Stimulated activated CD8-positive, alpha-beta memory T cell treated with anti-CD3 and anti-CD28 coated beads, Interleukin-12 subunit alpha, Interleukin-12 subunit beta, amount 100 ng/mL, for 1 hour (primary cell): ENCODE measurements at places on chromosomes 4 and X.

DNA sequence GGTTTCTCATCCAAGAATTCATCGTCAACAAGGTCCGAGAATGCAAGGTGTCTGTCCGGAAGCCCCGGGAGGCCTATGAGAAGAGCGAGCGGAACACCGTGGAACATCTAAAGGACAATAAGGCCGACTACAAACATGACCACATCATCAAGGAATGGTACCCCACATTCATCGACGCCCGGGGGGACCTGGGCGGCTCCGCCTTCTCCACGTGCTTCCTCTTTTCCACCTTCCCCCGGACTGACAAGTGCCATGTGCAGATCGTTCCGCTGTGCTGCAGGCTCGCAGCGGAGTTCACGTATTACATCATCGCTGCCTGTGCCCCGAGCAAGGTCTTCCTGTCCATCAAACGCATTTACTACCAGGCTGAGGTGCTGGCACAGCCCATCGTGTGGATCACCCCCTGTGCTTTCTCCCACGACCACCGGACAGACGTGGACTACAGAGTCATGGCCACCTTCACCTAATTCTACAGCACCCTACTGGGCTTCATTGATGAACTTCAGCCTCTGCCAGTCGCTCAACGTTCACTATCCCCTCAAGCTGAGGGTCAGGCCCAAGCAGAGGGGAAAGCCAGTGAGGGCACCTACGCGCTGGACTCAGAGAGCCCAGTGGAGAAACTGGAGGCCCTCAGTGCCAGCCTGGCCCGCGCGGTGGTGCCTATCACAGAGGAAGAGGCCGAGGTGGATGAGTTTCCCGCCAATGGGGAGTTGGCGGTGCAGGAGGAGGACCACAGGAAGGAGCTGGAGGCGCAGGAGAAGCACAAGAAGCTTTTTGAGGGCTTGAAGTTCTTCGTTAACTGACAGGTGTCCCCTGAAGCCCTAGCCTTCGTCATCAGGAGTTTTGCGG is 125.9 kb upstream of the PABPC4L start:
- no peak for DNase-seq

DNA sequence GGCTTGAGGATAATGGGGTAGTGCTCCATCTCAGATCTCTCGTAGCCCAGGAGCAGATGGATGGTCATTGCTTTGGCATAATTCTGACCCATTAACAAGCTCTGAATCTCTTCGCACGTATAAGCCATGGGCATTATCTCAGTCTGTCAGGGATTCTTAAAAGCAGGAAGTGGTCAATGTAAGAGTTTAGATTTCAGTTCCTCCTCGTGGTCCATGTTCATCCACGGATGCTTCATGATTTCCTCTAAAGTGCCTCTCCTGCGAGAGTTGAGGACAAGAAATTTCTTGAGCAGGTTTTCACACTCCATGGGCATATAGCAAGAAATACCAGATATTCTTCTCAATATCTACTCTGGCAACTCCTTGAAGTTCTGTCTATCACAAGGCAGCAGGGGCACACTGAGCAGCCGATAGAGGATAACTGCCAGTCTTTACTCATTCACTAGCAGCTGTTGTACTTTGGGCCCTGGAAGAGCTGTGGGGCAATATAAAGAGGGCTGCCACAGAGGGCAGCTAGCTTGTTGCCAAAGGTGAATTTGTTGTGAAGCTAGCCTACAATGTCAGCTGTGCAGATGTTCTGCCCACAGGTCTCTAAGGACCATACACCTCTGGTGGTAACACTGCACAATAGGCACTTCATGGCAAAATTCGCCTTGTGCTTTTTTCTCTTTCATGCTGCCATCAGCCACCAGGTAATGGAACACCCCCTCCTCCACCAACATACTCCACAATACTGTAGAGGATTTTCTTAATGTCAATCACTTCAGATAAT is 52.0 kb upstream of the WDR17 start:
- DNase-seq = no peak

GRCh38 chr4:18932730-18933339 is 911.3 kb upstream of the LCORL start:
- no peak for DNase-seq

DNA sequence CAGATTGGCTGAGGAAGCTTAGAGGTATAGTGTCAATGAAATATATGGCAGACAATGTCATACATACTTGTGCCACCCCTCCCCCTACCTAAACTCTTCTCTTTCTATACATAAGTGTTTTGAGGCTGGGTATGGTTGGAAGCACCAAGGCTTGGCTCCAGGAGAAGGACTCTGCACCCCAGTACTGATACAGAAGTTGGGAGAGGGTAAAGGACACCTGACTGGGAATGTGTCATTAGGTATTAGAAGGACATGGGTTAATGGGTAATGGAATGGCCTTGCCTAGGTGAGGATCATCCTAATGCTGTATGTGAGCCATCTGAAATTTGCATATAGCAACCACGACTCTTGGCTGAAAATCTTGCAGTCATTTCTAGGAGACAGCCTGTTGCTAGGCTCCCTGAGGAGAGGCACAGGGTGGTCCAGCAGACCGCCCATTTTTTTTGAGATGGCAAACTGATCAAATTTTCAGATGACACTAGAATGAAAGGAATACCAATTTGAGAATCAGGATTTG is 26.8 kb upstream of the AP1S2 start:
- no peak for DNase-seq

- DNase-seq = no peak
These were observed 912.9 kb upstream of the INTU start for GRCh38 chr4:126719852-126720251.

- peak; percentile 12 for DNase-seq
These were observed 83.6 kb downstream of the CCNG2 start for GRCh38 chr4:77240469-77241066.

DNA sequence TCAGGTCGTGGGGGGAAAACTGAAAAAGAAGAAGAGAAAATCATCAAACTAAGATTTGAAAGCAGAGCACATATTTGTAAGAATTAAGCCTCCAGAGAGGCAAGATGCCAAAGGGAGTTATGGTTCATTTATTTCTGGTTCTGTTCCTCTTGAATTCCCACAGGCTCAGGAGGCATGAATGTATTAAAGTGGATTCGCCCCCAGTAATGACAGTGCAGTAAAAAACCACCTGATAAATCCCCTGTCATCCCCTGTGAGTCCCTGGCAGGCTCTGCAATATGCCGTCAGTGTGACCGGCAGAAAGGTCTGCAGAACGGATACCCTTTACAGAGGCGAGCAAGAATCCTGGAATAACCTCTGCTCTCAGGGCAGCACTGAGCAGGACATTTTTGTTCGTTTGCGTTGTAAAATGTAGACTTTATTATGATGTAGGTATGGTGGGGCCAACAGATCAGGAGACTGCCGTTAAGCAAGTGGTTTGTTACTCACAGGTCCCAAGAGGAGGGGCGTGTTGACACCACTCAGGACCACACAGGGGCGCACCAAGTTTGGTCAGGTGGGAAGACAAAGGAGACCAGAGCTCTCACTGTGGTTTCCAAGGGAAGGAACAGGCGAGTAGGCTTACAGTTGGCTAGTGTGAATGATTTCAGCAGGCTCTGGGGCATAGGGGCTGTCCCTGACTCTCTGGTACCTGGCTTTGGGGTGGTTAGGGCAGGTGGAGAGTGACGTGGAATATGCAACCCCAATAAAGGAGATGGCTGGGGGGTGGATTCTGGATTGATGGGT is 75.3 kb downstream of the DHRSX start:
- DNase-seq = no peak
